ENCODE measurements at places on chromosomes 7 and 10. TPM values are rescaled to one million over a fixed set of nuclear protein-coding genes. Genes with fewer than 3 reads are reported as not detected.

- peak; percentile 87 for DNase-seq
Measured at GRCh38 chr7:151059367-151060112, at the start of gene SLC4A2. TSS of gene SLC4A2 (plus strand) at chr7:151059589. CDS start at chr7:151061988, 2,399 bp downstream.

DNA sequence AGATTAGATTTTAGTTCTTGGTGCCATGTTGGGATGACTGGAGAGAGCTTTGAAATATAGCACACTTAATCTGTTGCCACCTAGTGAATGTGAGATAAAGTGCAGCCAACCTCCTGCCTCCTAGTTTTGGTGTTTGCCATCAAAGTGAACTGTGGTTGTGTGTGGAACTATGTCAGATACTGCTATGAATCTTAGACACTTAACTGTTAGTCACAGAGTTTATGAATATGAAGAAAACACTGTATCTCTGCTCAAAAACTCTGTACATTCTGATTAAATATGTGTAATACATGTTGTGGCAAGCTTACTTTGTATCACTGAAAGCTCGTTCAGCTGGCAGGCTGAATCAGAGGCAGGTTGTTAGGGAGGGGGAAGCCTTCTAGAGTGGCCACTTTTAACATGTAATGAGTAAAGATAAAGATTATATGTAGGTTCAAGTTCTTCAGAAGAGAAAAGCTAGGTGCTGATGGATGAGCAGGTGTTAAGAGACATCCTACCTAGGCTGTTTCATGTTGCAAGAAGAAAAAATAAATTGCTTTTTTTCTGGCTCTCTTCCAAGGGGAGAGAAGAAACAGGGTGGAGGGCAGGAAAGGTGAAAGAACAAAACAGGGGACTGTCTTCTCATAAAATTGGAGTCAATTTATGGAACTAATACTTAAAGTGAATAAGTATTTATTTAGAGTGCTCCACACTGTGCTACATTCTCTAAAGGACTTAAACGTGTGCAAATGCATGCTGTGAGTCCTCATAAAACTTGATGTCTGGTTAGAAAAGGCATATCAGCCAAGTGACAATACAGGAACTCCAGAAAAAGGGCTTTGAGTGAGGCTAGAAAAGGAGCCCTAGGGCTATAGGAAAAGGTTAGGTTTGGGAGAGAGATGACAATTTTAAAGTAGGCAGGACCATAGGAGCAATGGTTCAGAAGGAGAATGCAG, 14.1 kb upstream of the LAMB1 start:
- no peak for DNase-seq

- no peak for DNase-seq
Measured at GRCh38 chr7:124390301-124390700, 357.4 kb upstream of the TMEM229A start.

DNA sequence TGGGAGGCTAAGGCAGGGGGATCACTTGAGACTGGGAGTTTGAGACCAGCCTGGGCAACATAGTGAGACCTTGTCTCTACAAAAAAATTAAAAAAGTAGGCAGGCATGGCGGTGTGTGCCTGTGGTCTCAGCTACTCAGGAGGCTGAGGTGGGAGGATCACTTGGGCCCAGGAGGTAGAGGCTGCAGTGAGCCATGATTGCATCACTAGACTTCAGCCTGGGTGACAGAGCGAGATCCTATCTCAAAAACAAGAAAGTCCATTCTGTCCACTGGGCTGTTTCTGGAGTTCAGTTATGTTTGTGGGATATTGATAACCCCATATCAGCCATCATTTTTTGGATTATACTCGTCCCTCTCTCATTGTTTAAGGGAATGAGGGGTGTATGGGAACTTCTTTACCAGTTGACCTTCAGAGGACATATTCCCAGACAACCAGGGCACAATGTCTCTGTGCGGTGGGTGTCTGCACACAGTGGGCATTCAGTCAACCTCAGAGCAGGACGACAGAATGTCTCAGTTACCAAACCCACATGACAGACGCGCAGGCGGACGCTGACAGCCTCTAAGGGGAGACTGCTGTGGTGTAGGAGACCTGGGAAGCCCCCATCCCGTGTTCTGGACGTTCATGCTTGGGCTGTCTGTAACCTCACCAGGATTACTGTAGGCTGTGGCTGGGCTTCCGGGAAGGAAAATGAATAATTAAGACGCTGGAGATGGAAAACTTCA, 69.4 kb downstream of the CARD11 start:
- no peak for DNase-seq

- no peak for DNase-seq
Measured at GRCh38 chr10:114654822-114655575, 3.1 kb downstream of the ABLIM1 start.

DNA sequence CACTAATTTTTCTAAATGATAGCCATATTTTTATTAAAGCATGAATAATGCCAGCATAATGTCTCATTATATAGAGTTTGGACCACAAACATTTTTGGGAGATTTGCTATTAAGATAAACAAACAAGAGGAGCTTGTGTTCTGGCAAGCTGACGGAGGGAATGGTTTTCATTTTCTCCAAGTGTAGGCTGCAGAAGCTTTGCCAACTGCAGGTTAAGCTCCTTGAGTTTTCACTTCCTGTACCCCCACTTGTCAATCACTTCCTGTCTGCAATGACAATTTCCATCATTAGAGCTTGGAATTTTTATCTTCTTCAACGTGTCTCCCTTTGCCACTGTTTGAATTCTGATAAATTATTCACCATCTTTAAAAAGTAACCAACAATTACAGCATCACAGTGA, 13.4 kb downstream of the EBF3 start:
- DNase-seq, result no peak

DNA sequence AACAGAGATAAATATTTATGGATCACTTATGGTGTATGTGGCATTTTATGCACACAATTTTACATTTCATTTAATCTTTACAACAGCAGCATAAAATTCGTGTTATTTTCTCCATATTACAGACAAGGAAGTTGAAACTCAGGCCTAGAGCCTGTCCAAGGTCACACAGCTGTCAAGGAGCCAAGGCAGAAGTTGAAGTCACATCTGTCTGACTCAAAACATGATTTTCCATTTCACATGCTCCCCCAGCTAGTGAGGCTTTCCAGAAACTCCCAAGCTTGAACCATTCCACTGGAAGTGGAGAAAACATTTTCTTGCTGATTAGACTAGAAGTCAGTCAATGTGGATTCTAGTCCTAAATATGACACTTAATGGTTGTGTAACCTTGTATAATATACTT, 110.5 kb downstream of the HECTD2 start:
- DNase-seq, result no peak

- peak; percentile 76 for DNase-seq
Measured at GRCh38 chr10:94402204-94402842, at the start of gene TBC1D12. TSS of gene TBC1D12 (plus strand) at chr10:94402541. CDS start at chr10:94402614, 73 bp downstream.

DNA sequence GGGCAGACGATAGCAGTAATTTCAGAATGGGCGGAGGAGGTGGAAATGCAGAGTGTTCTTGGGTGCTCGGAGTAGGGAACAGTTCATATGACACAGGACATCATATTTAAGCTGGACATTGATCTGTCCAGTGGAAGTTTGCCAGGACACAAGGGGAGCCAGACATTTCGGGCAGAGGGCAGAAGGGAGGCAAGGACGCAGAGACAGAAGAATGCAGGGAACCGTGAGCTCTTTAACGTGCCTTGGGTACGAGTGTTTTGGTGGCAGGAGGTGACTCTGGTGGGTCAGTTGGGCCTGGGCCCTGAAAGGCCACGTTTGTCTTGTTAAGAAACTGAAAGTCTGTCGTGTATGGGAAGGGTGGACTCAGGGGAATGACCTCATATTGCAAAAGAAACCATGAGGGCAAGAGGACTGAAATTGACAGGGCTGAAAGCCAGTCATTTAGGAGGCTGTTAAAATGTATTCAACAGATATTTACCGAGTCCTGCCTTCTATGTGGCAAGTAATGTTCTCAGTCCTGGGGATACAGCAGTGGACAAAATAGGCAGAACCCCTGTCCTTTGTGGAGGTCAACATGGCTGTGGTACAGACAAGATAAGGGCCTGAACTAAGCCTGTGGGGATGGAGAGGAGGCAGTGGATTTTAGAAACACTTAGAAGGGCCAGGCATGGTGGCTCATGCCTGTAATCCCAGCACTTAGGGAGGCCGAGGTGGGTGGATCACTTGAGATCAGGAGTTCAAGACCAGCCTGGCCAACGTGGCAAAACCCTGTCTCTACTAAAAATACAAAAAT, 2.2 kb downstream of the OPTN start:
- DNase-seq, result no peak

The NANOS1 gene
- total RNA-seq, result 0.69 TPM

The FAM149B1 gene
- 22.5 TPM for total RNA-seq

The SYT15B gene
- total RNA-seq, result not detected

The PRKCQ gene
- 0.15 TPM for total RNA-seq

Measured in B cell (primary cell).